ENCODE measurements at places on chromosomes 3 and 15.

DNA sequence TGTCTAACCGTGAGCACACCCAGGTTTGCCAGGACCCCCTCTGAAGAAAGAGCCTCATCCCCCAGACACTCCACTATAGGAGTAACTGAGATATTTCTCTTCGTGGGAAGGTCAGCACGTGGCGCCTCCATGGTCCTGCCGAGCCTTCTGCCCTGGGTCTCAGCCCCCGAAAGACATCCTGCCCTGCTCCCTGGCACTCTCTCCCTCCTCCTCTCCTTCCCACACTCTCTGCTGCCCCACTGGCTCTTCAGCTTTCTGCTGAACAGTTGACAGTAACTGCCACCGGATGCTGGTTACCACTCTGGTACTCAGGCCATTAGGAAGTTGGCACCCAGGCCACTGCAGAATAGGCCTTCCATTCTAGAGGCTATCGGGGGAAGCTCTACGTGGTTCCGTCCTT, 185.2 kb downstream of the UACA start:
- DNase-seq = no peak

- no peak for DNase-seq
These were observed 65.1 kb downstream of the PIK3CB start for GRCh38 chr3:138769616-138770015.

DNA sequence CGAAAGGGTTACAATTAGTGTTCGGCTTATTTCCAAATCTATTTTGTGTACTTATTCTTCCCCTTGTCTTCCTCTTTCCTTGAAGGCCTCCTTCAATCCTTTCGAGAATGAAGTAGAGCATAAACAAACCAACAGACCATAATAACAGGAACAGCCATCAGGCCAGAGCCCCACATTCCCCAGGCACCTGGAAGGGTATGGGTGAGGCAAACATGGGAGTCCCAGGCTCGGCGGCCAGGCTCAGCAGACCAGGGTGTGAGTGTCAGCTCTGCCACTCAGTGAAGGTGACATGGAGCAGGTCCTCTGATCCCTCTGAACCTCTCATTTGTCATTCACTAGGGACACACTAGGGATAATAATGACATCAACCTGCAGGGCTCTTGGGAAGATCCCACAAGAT, 13.8 kb downstream of the ALS2CL start:
- no peak for DNase-seq

- no peak for DNase-seq
These were observed at the start of gene PPM1M for GRCh38 chr3:52245322-52246263. PPM1M (plus strand) TSS chr3:52245759; CDS start chr3:52245825, 66 bp downstream.

GRCh38 chr3:111676211-111677006, 81.3 kb upstream of the ZBED2 start:
- no peak for DNase-seq

- no peak for DNase-seq
These were observed 44.7 kb downstream of the MYO1E start for GRCh38 chr15:59327942-59328341.

DNA sequence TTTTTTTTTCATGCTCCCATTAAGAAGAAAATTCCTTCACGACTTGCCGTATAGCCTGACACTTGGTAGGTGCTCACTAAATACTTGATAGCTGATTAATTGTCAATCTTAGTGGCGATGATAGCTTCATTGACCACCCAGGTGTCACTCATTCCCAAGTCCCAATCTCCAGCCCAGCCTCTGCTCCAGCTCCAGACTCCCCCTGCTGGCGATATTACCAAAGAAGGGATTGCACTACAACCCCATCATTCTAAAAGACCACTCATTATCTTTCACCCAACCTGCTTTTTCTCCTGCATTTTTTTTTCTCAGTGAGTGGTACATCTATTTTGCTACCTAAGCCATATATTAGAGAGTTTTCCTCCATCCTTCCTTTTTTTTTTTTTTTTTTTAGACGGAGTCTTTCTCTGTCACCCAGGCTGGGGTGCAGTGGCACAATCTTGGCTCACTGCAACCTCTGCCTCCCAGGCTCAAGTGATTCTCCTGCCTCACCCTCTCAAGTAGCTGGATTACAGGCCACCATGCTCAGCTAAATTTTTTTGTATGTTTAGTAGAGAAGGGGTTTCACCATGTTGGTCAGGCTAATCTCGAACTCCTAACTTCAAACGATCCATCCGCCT, 19.5 kb upstream of the COMMD2 start:
- no peak for DNase-seq

All from fibroblast of skin of left biceps (primary cell).